Fibroblast of villous mesenchyme (primary cell): ENCODE measurements at places on chromosomes 2 and 18. TPM values are rescaled to one million over a fixed set of nuclear protein-coding genes. Genes with fewer than 3 reads are reported as not detected.

The TMEM247 gene
- 0.32 TPM in 1 of 2 replicates, not detected in the other for total RNA-seq

The GPR45 gene
- total RNA-seq, result not detected in 2 replicates

The HOXD13 gene
- 0.43 TPM in 1 of 2 replicates, not detected in the other for total RNA-seq

The DNAJC10 gene
- 104 and 116 TPM in 2 replicates for total RNA-seq

The FBXO15 gene
- 0.32 and 0.43 TPM in 2 replicates for total RNA-seq

The CDH19 gene
- total RNA-seq, result not detected in 2 replicates

The GAREM1 gene
- total RNA-seq, result 0.86 and 0.97 TPM in 2 replicates

The GALNT3 gene
- 1.3 and 4.3 TPM in 2 replicates for total RNA-seq

The INPP5D gene
- total RNA-seq, result under 0.01 and 0.64 TPM in 2 replicates
